ENCODE measurements at places on chromosomes 2 and 18. TPM values are rescaled to one million over a fixed set of nuclear protein-coding genes. Genes with fewer than 3 reads are reported as not detected.

TYMS gene
- total RNA-seq = 6.8 TPM

CKAP2L gene
- total RNA-seq = 0.83 TPM

LONRF2 gene
- under 0.01 TPM for total RNA-seq

NYAP2 gene
- not detected for total RNA-seq

GREB1 gene
- total RNA-seq = 2.1 TPM

TSPYL6 gene
- not detected for total RNA-seq

MEIS1 gene
- total RNA-seq = 4.3 TPM

DNAH7 gene
- 0.56 TPM for total RNA-seq

RNU2-63P gene
- 6.8 TPM for total RNA-seq

SPDYA gene
- 1.0 TPM for total RNA-seq

MARCO gene
- not detected for total RNA-seq

LRATD1 gene
- 8.2 TPM for total RNA-seq

FBXO48 gene
- total RNA-seq = 1.6 TPM

BOK gene
- total RNA-seq = 15.8 TPM

NMUR1 gene
- total RNA-seq = not detected

UBE2F gene
- total RNA-seq = 69.3 TPM

HOXD13 gene
- not detected for total RNA-seq

CNTNAP5 gene
- total RNA-seq = not detected

IL1RL2 gene
- total RNA-seq = 4.7 TPM

MAPRE3 gene
- total RNA-seq = 10.2 TPM

RBKS gene
- 3.8 TPM for total RNA-seq

CFAP221 gene
- total RNA-seq = not detected

COL5A2 gene
- total RNA-seq = 9.6 TPM

Measured in mammary epithelial cell (primary cell).